Activated CD4-positive, alpha-beta memory T cell treated with anti-CD3 and anti-CD28 coated beads for 36 hours (primary cell): ENCODE measurements at places on chromosomes 6 and 20. TPM values are rescaled to one million over a fixed set of nuclear protein-coding genes. Genes with fewer than 3 reads are reported as not detected.

DNA sequence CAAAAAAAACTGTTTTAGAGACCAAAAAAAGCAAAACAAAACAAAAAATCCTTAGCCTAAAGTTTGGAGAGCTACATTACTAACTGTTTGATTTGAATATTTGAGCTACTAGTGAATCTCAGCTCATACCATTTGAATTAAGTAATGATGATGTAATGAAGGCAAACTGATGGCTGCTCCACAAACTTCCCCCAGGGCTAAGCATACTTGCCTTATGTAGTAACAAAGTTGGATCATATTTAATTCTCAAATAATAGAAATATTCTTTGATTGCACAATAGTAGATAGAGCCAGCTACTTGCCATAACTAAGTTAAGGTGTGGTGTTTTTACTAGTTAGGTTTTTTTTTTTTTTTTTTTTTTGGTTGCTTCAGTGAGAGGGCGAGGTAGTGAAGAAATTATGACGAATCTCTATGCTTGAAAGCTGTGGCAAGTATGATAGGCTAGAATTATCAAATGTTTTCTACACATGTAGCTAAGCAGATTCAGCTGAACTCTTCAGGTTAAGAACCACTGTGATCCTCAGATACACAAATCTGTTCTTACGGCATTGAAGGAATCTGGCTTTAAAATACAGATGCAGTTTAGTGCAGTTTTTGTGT lies 2.9 kb downstream of the RAB32 start:
- H3K4me3 ChIP-seq, result no peak overlapping the region
- H3K27ac ChIP-seq, result no peak overlapping the region
- H3K36me3 ChIP-seq, result peaks cover 3% of the 10 kb centered on the region
- no peak for DNase-seq
- peaks cover 7% of the 10 kb centered on the region for H3K4me1 ChIP-seq

GRCh38 chr6:90435207-90435899 lies 138.7 kb upstream of the BACH2 start:
- no peaks in the 10 kb centered on the region for H3K27me3 ChIP-seq
- peak overlapping the region; percentile 26 for H3K27ac ChIP-seq
- no peak overlapping the region for H3K4me3 ChIP-seq
- H3K36me3 ChIP-seq, result peaks cover 24% of the 10 kb centered on the region

- DNase-seq, result no peak
- H3K4me3 ChIP-seq, result no peak overlapping the region
- H3K4me1 ChIP-seq, result no peaks in the 10 kb centered on the region
- H3K36me3 ChIP-seq, result peaks cover 1% of the 10 kb centered on the region
Measured at GRCh38 chr20:13402986-13403385, 181.9 kb downstream of the ISM1 start.

GRCh38 chr6:144585217-144585814 lies 300.2 kb downstream of the UTRN start:
- no peak overlapping the region for H3K4me3 ChIP-seq
- H3K4me1 ChIP-seq, result peaks cover 36% of the 10 kb centered on the region
- no peaks in the 10 kb centered on the region for H3K27me3 ChIP-seq
- H3K27ac ChIP-seq, result no peak overlapping the region
- DNase-seq, result no peak

The IP6K3 gene
- not detected for total RNA-seq

DNA sequence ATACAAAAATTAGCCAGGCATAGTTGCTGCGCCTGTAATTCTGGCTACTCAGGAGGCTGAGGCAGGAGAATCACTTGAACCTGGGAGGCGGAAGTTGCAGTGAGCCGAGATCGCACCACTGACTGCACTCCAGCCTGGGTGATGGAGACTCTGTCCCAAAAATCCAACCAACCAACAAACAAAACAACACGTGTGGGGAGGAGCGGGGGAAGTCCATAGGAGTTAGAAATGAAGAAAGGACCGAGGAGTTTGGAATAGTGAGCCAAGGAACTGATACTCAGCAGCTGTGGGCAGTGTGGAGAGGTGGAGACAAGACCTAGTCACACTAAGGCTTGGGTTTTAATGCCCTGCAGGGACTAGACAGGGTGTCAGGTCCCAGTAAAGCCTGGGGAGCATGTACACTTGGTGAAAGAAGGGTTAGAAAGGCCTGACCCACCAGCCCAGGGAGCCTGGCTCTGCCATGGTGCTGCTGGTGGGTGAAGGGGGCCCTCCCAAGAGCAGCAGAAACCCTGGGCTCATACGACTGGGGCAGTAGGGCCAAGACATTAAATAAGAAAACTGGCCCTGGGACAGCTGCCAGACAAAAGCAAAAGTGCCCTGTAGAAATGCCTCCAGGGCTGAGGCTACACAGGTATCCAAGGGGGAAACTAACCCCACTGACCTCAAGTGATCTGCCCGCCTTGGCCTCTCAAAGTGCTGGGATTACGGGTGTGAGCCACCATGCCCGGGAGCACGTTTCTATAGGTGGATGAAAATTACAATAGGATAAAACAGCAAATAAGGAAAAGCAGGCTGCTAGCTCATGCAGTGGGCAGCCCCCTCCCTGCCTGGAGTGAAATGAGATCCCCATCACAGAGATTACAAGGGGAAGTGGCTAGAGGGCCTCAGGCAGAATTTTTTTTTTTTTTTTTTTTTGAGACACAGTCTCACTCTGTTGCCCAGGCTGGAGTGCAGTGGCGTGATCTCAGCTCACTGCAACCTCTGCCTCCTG lies 58.0 kb downstream of the MYH7B start:
- H3K4me1 ChIP-seq, result no peaks in the 10 kb centered on the region
- no peaks in the 10 kb centered on the region for H3K27me3 ChIP-seq
- no peak overlapping the region for H3K27ac ChIP-seq
- no peak for DNase-seq
- H3K36me3 ChIP-seq, result peaks cover 30% of the 10 kb centered on the region

- H3K4me1 ChIP-seq, result peaks cover 1% of the 10 kb centered on the region
- H3K36me3 ChIP-seq, result peaks cover 13% of the 10 kb centered on the region
- H3K27ac ChIP-seq, result no peak overlapping the region
- DNase-seq, result no peak
- H3K27me3 ChIP-seq, result no peaks in the 10 kb centered on the region
Measured at GRCh38 chr6:5326022-5326641, 64.8 kb downstream of the FARS2 start.

DNA sequence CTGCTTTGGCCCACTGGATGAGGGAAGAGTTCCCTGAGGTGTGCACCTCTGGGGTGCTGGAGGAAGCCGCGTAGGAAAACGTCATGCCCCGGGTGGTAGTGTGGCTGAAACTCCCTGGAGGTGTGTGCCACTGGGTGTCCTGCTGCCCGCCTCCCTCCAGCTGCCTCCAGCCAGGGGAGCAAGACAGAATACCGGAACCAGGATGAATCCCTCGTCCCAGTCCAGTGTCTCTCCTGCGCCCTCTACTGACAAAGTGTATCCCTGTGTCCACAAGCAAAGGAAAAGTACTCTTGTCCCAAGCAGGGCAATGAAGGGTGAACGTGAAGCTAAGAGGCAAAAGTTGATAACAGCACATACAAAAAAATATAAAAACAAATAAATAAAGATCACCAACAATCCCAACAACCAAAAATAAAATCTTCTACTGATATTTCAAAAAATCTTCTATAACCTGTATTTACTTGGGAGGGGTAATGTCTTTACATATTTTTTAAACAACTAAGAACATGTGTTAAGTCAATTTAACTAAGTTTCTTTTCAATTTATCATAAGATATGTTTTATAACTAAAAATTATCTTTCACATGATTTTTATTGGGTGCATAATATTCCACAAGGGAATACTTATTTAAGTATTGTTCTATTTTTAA lies 437.6 kb downstream of the MAFB start:
- no peak overlapping the region for H3K27ac ChIP-seq
- H3K4me1 ChIP-seq, result no peaks in the 10 kb centered on the region
- H3K36me3 ChIP-seq, result no peaks in the 10 kb centered on the region
- H3K4me3 ChIP-seq, result no peak overlapping the region
- H3K27me3 ChIP-seq, result no peaks in the 10 kb centered on the region

DNA sequence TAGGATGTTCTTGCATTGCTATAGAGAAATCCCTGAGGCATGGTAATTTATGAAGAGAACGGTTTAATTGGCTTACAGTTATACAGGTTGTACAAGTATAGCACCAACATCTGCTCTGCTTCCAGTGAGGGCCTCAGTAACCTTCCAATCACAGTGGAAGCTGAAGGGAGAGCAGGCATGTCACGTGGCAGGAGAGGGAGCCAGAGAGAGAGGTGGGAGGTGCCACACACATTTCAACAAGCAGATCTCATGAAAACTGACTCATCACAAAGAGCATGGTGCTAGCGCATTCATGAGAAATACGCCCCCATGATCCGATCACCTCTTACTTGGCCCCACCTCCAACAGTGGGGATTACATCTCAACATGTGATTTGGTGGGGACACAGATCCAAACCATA lies 871.2 kb downstream of the TFAP2A start:
- no peaks in the 10 kb centered on the region for H3K36me3 ChIP-seq
- no peaks in the 10 kb centered on the region for H3K4me1 ChIP-seq
- no peaks in the 10 kb centered on the region for H3K27me3 ChIP-seq
- H3K27ac ChIP-seq, result no peak overlapping the region
- no peak for DNase-seq

- no peaks in the 10 kb centered on the region for H3K27me3 ChIP-seq
- no peak overlapping the region for H3K27ac ChIP-seq
- peaks cover 38% of the 10 kb centered on the region for H3K36me3 ChIP-seq
- DNase-seq, result no peak
Measured at GRCh38 chr6:152124429-152125074, 317.1 kb downstream of the ESR1 start.

DNA sequence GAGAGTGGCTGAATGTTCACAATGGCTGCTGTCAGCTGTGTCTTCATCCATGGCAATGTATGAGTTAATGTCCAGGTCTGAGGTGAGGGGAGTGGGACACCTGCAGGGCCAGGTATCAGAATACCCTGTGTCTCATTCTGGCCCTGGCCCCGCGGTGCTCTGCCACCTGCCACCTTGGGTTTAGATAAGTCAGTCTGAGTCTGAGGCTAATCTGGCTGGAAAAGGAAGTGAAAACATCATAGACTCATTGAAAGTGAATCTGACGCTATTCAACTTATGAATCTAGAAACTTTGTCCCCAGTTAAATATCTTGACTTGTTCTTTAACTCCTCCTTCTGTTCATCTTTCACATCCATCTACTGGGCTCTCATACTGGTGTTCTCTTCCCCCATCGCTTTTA lies 267.1 kb upstream of the JAG1 start:
- H3K36me3 ChIP-seq, result no peaks in the 10 kb centered on the region
- DNase-seq, result no peak
- no peak overlapping the region for H3K4me3 ChIP-seq
- no peaks in the 10 kb centered on the region for H3K27me3 ChIP-seq
- H3K27ac ChIP-seq, result no peak overlapping the region
- no peaks in the 10 kb centered on the region for H3K4me1 ChIP-seq

DNA sequence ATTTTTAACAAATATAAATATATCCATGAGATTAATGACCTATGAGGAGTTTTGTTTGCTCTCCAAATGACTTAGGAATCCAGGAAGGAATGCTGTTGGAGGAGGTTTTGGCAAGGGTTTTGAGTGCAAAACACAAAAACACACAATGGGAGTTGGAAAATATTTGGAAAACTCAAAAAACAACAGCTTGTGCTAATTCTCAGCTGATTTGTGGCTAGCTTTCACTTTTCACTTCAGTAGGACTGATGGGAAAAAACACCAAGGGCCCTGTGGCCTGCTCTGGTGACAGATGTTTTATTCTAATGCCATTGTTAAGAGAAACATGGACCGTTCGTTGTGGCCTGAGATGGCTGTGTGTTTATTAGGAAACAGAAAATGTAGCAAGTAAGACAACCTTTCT lies 113.9 kb downstream of the ALDH8A1 start:
- no peak overlapping the region for H3K4me3 ChIP-seq
- no peak overlapping the region for H3K27ac ChIP-seq
- no peaks in the 10 kb centered on the region for H3K4me1 ChIP-seq
- H3K27me3 ChIP-seq, result no peaks in the 10 kb centered on the region
- no peaks in the 10 kb centered on the region for H3K36me3 ChIP-seq
